GM06990 (cell line): ENCODE measurements at places on chromosomes 1 and 21.

GRCh38 chr1:14817223-14818170 is 219.0 kb downstream of the KAZN start:
- DNase-seq: no peak

DNA sequence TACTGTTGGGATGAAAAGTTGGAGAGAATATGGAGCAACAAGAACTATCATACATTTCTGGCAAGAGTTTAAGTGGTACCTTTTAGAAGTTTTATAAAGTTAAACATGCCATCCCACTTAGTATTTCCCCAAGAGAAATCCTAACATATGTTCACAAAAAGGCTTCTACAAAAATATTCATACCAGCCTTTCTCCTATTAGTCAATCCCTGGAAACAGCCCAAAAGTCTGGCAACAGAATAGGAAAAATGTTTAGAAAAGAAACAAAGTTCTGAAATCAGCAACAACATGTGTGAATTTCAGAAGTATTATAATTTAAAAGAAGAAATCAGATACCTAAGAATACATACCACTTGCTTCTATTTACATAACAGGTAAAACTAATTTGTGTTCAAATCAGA is 271.0 kb downstream of the DSCAM start:
- no peak for DNase-seq

DNA sequence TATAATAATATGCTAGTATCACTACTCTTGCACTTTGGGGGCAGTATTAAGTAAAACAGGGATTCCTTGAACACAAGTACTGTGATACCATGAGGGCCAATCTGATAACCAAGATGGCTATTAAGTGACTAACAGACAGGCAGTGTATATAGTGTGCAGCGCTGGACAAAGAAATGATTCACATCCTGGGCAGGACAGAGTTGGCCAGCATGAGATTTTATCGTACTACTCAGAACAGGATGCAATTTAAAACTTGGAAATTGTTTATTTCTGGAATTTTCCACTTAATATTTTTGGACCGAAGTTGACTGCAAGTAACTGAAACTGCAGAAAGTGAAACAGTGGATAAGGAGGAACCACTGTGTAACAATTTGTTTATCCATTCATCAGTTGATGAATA is 74.6 kb downstream of the DNTTIP2 start:
- DNase-seq: no peak

DNA sequence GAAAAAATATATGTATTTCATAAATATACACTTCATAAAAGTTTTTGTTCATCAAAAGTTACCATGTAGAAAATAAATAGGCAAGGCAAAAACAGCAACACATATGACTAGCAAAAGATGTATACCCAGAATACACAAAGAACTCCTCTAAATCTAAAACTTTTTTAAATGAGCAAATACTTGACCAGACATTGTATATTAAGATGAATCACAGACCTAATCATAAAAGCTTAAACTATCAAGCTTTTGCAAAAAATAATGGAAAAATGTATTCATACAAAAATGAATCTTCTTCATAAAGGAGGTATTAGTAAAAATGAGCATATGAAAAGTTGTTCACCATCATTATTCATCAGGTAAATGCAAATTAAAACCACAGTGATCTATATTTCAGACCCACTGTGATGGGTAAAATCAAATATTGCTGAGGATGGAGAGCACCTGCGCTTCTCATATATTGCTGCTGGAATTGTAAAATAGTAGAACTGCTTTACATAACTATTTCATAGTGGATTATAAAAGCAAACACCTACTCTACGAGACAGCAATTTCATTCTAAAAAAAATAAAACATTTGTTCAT is 78.3 kb upstream of the RGS1 start:
- no peak for DNase-seq

DNA sequence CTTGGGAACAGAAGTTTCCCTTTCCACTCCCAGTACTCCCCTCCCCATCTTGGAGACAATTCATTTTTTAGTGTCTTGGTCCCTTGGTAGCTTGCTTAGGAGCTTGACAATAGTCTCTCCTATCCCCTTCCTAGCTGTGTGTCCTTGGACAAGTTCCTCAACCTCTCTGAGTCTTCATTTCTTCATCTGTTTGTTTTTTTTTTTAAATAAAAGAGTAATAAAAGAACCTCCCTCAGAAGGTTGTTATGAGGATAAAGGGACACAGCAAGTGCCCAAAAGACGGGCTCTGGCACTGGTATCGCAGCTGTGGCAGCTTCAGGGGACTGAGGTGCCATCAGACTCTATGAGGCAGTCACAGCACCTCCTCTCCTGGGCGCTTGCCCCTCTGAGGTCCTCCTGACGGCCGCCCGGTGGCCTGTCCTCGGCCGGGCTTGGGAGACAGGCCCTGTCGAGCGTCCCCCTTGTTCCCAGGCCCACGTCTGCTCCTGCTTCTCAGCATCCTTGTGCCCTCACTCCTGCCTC is 689.2 kb downstream of the MATN1 start:
- no peak for DNase-seq

DNA sequence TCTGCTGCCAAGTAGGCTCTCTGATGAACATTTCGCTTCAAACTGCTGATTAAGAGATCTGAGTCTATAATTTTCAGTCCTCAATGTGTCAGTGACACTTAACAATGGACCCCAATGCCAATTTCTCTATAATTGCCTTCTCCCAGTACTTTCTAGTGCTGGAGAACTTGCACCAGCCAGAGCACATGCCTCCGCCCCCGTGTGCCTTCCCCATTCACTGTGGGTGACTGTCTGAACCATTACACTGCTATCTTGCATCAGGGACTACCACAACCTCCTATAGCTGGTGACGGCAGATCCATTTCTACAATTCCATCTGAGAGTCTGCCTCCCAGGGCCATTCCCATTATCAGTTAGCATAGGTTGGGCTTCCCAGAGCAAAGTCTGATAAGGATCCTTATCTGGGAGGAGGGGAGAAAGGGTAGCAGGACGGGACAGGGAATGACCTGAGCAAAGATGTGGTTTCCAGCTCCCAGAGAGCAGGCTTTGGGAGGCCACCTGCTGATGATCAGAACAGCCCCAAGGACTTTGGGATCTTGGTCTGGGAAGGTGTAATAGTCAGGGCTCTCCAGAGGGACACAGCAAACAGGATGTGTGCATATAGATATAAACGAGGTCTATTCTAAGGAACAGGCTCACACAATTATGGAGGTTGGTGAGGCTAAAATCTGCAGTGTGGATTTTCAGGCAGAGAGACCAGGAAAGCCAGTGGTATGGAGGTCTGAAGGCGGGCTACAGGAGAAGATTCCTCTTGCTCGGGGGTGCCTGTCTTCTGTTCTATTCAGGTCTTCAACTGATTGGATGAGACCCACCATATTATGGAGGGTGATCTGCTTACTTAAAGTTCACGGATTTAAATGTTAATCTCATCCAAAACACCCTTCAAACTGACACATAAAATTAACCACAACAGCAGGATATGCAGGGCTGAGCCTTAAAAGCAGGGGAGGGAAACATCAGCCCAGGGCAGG is 238.2 kb downstream of the PTPRU start:
- no peak for DNase-seq

- no peak for DNase-seq
Measured at GRCh38 chr1:228000416-228000815, 6.4 kb upstream of the WNT3A start.

DNA sequence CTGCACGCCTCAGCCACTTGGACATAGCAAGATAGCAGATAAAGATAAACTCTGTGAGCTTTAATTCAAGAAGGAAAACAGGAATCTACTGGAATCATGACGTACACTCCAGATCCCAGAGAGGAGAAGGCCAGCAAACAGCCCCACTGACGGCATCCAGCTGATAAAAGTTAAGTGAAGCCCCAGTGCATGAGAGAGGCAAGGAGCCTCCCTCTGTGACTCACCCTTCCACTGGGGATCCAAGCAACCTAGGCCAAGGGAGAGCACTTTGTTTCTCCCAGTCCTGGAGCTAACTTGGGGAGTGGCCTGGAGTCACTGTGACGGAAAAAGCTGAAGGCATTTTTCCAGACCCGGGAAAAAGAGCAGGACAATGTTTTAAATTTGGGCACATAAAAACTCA is 270.0 kb downstream of the AKT3 start:
- DNase-seq: no peak

GRCh38 chr1:64021066-64021465 is 182.4 kb upstream of the UBE2U start:
- no peak for DNase-seq

- no peak for DNase-seq
Measured at GRCh38 chr1:110540891-110541685, 22.1 kb upstream of the KCNA10 start.

DNA sequence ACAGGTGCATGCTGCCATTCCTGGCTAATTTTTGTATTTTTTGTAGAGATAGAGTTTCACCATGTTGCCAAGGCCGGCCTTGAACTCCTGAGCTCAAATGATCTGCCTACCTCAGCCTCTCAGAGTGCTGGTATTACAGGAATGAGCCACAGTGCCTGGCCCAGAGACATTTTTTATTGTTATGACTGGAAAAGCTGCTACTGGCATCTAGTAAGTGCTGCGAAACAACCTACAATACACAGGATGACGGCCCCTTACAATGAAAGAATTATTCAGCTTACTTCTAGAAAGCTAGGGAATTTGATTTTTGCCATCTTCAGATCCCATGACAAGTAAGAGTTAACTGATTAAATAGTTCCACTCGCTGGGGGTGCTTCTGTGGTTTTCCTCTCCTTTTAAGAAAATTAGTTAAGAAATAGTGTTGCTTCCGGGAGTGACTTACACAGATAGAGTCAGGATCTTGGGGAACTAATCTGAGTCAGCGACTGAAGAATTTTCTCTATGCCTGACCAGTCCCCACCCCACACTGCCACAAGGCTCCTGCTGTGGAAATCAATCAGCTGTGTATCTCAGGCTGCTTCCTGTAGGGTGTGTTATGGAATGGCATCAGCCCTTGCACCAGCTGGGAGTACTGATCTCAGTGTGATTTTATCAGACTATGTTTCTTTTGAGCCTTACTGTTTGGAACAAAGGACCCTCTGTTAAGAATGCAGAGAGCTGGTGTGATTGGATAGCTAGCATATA is 93.0 kb upstream of the BMP8A start:
- DNase-seq: peak; percentile 14

- DNase-seq: no peak
Measured at GRCh38 chr1:235515844-235516512, 11.7 kb upstream of the B3GALNT2 start.

GRCh38 chr1:109158433-109158832 is 44.5 kb downstream of the ELAPOR1 start:
- DNase-seq: no peak

DNA sequence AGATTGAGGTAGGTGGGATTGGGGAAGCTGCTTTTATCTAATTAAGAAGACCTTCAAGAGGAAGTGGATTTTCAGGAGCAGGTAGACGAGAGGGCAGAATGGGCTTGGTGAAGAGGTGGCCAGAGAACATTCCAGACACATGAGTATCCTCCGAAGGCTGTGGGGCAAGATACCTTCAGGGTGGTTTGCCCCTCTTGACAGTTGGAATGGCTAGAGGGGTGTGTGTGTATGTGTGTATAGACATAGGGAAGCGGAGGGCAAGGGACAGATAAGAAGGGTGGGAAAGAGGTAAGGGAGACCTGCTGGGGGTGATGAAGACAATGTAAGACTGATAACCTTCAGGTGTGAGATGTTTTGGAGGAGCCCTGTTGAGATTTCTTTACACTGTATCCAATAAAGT is 46.8 kb upstream of the TSPAN2 start:
- DNase-seq: no peak

GRCh38 chr1:22053017-22053860 is 730 bp downstream of the CDC42 start:
- peak; percentile 72 for DNase-seq

GRCh38 chr1:169348383-169349036 is 19.1 kb downstream of the NME7 start:
- no peak for DNase-seq

DNA sequence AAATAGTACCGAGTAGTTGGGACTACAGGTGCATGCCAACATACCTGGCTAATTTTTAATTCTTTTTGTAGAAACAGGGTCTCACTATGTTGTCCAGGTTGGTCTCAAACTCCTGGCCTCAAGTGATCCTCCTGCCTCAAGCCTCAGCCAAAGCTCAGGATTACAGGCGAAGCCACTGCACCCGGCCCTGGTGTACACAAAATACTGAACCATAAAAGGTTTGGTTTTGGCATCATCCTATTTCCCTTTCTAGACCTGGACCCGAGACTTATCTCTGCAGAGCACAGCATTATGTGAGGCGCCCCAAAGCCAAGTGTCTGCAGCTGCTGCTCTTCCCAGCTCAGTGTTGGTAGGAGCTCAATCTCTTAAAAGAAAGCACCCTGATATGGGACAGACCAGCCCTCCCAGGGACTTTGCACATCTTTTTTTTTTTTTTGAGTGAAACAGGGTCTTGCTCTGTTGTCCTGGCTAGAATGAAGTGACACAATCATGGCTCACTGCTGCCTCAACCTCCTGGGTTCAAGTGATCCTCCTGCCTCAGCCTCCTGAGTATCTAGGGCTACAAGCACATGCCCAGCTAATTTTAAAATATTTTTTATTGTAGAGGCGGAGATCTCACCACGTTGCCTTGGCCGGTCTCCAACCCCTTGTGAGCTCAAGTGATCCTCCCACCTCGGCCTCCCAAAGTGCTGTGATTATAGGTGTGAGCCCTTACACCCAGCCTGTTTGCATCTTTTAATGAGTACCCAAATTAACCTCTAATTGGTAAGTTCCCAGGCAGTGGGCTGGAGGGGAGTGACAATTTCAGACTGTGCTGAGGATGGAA is 20.4 kb downstream of the TEX35 start:
- no peak for DNase-seq

DNA sequence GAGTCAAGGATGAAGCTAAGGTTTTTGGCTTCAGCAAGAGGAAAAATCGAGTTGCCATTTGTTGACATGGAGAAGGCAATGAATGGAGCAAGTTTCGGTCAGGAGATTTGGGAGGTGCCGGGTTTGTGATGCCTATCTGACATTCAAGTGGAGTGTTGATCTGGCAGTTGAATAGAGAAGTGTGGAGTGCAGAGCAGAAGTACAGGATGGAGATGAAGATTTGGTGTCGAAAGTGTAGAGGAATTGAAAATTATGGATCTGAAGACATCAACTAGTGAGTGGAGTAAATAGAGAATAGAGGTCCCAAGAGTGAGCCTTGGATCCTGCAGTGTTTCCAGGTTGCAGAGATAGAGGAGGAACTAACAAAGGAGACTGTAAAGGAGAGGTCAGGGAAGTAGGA is 25.9 kb downstream of the CITED4 start:
- no peak for DNase-seq

GRCh38 chr1:47875831-47876586 is 121.2 kb downstream of the TRABD2B start:
- no peak for DNase-seq

- no peak for DNase-seq
Measured at GRCh38 chr1:154178911-154179811, 12.7 kb downstream of the TPM3 start.
